Uterus (tissue), 4 donors: ENCODE measurements at places on chromosomes 3 and 15. TPM values are rescaled to one million over a fixed set of nuclear protein-coding genes. Genes with fewer than 3 reads are reported as not detected.

DNA sequence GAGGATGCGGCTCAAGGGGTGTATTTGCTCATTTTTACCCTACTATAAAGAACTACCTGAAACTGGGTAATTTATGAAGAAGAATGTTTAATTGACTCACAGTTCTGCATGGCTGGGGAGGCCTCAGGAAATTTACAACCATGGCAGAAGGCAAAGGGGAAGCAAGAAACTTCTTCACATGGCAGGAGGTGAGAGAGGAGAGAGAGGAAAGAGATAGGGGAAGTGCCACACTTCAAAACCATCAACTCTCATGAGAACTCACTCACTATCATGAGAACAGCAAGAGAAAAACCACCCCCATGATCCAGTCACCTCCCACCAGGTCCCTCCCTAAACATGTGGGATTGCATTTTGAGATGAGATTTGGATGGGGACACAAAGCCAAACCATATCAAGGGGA lies 192.7 kb downstream of the DIPK2A start:
- no peak for DNase-seq
- no peak overlapping the region for H3K4me3 ChIP-seq
- H3K4me1 ChIP-seq, result no peaks in the 10 kb centered on the region
- no peak overlapping the region for H3K27ac ChIP-seq
- H3K36me3 ChIP-seq, result no peaks in the 10 kb centered on the region

The ARGFX gene
- total RNA-seq, result not detected

The KCNH8 gene
- 0.49 TPM for total RNA-seq

DNA sequence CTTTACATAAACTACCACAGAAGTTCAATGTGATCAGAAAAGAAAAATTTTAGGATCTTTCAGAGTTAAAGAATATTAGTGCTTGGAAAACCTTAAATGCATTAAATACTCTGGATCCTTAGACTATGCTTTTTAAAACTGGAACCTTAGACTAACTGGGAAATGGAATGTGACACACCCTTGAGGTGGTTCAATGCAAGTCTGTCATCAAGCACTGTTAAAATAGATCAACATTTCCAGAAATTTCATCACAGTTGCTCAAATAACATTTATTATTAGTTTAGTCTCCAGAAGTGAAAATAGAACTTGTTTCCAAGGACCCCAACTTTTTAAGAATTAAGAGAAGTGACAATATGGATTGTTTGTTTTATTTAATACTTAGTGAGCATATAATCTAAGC lies 71.8 kb downstream of the GAP43 start:
- no peak for DNase-seq
- no peak overlapping the region for H3K27ac ChIP-seq
- no peaks in the 10 kb centered on the region for H3K4me1 ChIP-seq
- no peaks in the 10 kb centered on the region for H3K27me3 ChIP-seq
- H3K4me3 ChIP-seq, result no peak overlapping the region

The BBS4 gene
- 38.5 TPM for total RNA-seq

The GABRR3 gene
- total RNA-seq, result not detected

GRCh38 chr15:74906067-74906449 lies 593 bp downstream of the FAM219B start:
- peaks cover 10% of the 10 kb centered on the region for H3K4me1 ChIP-seq
- H3K27me3 ChIP-seq, result no peaks in the 10 kb centered on the region
- H3K27ac ChIP-seq, result peak overlapping the region; percentile 73
- H3K4me3 ChIP-seq, result peak overlapping the region; percentile 70
- DNase-seq, result no peak
- no peaks in the 10 kb centered on the region for H3K36me3 ChIP-seq

- H3K4me1 ChIP-seq, result peaks cover 8% of the 10 kb centered on the region
- peak overlapping the region; percentile 74 for H3K27ac ChIP-seq
- no peaks in the 10 kb centered on the region for H3K36me3 ChIP-seq
- H3K27me3 ChIP-seq, result no peaks in the 10 kb centered on the region
These were observed 173.5 kb downstream of the TNIK start for GRCh38 chr3:171286580-171287249.

GRCh38 chr3:20121088-20121487 lies 64.9 kb downstream of the SGO1 start:
- H3K4me1 ChIP-seq, result no peaks in the 10 kb centered on the region
- no peak overlapping the region for H3K27ac ChIP-seq
- H3K36me3 ChIP-seq, result no peaks in the 10 kb centered on the region
- no peaks in the 10 kb centered on the region for H3K27me3 ChIP-seq
- H3K4me3 ChIP-seq, result no peak overlapping the region

GRCh38 chr15:75109736-75110130 lies 86.3 kb downstream of the PPCDC start:
- H3K36me3 ChIP-seq, result no peaks in the 10 kb centered on the region
- H3K27me3 ChIP-seq, result no peaks in the 10 kb centered on the region
- no peak overlapping the region for H3K27ac ChIP-seq
- DNase-seq, result no peak
- no peak overlapping the region for H3K4me3 ChIP-seq

- peaks cover 6% of the 10 kb centered on the region for H3K4me1 ChIP-seq
- no peaks in the 10 kb centered on the region for H3K27me3 ChIP-seq
- no peak overlapping the region for H3K4me3 ChIP-seq
- H3K36me3 ChIP-seq, result no peaks in the 10 kb centered on the region
- peak overlapping the region; percentile 31 for H3K27ac ChIP-seq
- DNase-seq, result no peak
These were observed 67.2 kb downstream of the UMPS start for GRCh38 chr3:124797426-124797945.

- no peak overlapping the region for H3K27ac ChIP-seq
- H3K27me3 ChIP-seq, result no peaks in the 10 kb centered on the region
- no peak overlapping the region for H3K4me3 ChIP-seq
- no peak for DNase-seq
- no peaks in the 10 kb centered on the region for H3K4me1 ChIP-seq
These were observed 477.5 kb downstream of the LPP start for GRCh38 chr3:188631291-188632010.

GRCh38 chr3:52193065-52193464 lies 4.9 kb upstream of the ALAS1 start:
- H3K36me3 ChIP-seq, result no peaks in the 10 kb centered on the region
- H3K4me3 ChIP-seq, result no peak overlapping the region
- no peaks in the 10 kb centered on the region for H3K27me3 ChIP-seq
- peak; percentile 42 for DNase-seq
- peaks cover 10% of the 10 kb centered on the region for H3K4me1 ChIP-seq
- H3K27ac ChIP-seq, result no peak overlapping the region

GRCh38 chr15:82751308-82751707 lies 41.6 kb upstream of the AP3B2 start:
- H3K27me3 ChIP-seq, result no peaks in the 10 kb centered on the region
- peaks cover 7% of the 10 kb centered on the region for H3K4me1 ChIP-seq
- no peak overlapping the region for H3K27ac ChIP-seq
- no peaks in the 10 kb centered on the region for H3K36me3 ChIP-seq
- no peak for DNase-seq

DNA sequence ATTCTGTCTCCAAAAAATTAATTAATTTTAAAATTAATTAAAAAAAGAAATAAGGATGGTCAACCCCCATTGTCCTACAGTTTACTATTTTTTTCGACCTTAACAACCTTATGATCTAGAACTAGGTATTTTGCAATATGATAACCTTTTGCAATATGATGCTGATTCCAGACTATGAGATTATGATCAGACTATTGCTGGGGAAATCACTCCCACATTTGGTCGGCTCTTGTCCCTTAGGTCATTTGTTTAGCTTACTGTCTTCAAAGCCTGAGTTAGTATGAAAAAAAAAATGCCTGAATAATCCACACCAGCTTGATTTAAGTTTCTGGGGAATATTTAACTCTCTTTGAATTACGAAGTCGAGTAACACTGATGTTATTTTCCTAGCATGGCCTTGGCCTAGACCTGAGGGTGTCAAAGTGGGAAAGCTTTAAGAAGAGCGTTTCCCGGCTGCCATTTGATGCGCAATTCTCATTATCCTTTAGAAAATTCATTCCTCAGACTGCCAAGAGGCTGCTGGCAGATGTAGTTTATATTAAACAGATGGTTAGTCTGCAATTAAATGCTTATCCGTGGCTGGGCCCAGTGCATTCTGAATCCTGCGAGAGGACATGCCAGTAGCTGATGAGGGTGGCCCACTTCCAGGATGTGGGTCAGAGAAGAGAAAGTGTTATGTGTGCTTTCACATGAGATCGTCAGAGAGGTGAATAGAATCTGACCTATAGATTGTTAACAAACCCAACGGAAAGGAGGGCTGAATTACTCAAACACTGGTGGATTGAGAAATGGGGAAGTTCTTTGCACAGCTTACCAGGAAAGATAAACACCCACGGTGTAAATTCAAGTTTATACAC lies 496.0 kb upstream of the THBS1 start:
- H3K4me1 ChIP-seq, result no peaks in the 10 kb centered on the region
- H3K27ac ChIP-seq, result peak overlapping the region; percentile 67
- no peaks in the 10 kb centered on the region for H3K36me3 ChIP-seq
- H3K4me3 ChIP-seq, result no peak overlapping the region
- DNase-seq, result peak; percentile 73
- no peaks in the 10 kb centered on the region for H3K27me3 ChIP-seq
